ENCODE measurements at places on chromosomes 2 and 18.

DNA sequence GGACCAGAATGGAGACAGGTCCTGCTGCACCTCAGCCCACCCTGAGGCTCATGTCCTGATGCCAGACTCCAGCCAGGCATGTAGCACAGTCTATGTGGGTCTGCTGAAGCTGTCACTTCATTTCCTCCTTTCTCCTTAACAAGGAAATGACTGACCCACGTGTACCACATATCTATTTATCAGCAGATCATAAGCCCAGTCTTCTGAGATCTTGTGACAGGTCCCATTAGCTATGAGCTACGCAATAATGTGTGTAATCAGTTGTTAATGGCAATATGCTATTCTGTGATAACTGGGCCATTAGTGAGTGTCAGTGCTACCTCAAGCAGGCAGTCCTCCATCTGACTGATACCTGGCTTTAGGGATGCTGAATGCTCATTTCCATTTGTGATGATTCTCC is 615.3 kb downstream of the BCL11A start:
- no peak for DNase-seq

- DNase-seq, result peak; percentile 28
Measured at GRCh38 chr2:176554101-176555048, 285.1 kb downstream of the MTX2 start.

- DNase-seq, result peak; percentile 59
Measured at GRCh38 chr2:43225093-43225787, 1.2 kb downstream of the ZFP36L2 start.

- DNase-seq, result no peak
Measured at GRCh38 chr2:12605936-12606335, 110.8 kb upstream of the TRIB2 start.

- DNase-seq, result no peak
Measured at GRCh38 chr2:218255446-218255845, 5.4 kb upstream of the GPBAR1 start.

DNA sequence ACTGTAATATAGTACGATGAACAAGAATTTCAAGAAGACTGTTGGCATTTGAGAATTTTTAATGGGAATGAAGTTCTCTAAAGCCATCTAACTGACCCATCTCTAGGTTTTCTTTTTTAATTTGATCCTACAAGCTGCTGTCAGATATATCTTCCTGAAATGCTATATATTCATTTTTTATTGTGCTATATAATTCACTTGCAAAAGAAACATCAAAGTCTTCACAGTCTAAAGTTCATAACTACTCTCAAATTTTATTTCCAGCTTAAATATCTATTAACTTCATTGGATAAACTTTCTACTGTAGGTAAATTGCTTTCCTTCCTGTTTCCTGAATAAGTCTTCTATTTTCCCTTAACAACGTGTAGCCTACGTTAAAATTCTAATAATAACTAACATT is 3.7 kb downstream of the SCYGR2 start:
- no peak for DNase-seq

DNA sequence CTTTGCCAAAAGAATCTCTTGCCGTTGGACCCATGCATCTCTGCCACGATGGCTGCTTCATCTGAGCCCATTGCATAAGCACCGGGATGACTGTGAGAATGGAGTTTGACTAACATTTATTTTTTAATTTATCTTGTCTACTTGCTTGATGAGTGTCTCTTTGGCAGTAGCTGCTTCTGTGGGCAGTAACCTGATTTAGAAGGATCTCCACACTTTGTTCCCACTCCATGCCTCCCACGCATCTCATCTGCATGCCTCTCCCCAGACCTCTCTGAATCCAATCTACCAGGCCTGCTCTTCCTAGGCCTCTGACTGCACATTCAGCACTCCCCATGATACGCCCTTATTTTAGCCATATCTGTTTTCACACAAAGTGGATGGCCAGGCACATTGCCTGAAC is 23.7 kb upstream of the TMX3 start:
- no peak for DNase-seq

DNA sequence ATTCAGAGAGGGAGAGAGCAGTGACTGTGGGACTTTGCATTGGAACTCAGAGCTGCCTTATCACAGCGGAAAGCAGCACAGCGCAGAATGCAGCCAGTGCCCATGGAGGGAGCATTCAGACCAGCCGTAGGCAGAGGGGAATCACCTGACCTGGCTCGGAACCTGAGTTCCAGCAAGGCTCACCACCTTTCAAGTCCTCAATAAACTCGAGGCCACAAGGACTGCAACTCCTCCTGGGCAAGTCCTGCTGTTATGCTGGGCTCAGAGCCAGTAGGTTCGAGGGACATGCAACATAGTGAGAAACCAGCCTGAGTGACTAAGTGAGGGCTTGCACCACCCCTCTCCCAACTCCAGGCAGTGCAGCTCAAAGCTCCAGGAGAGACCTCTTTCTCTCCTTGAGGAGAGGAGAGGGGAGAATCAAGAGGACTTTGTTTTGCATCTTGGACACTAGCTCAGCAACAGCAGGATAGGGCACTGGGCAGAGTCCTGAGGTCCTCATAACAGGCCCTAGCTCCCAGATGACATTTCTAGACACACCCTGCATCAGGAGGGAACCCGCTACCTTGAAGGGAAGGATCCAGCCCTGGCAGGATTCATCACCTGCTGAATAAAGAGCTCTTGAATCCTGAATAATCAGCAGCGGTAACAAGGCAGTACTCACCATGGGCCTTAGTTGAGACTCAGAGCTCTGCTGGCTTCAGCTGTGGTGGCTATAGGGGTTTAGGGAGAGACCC is 136.8 kb upstream of the OTOS start:
- no peak for DNase-seq

- no peak for DNase-seq
Measured at GRCh38 chr2:42470706-42471105, 23.1 kb downstream of the KCNG3 start.

- DNase-seq, result no peak
Measured at GRCh38 chr2:28952836-28953211, 28.3 kb upstream of the TOGARAM2 start.

- DNase-seq, result no peak
Measured at GRCh38 chr2:220512419-220512818, 885.0 kb downstream of the SLC4A3 start.

- no peak for DNase-seq
Measured at GRCh38 chr18:28412521-28412920, 235.6 kb upstream of the CDH2 start.

DNA sequence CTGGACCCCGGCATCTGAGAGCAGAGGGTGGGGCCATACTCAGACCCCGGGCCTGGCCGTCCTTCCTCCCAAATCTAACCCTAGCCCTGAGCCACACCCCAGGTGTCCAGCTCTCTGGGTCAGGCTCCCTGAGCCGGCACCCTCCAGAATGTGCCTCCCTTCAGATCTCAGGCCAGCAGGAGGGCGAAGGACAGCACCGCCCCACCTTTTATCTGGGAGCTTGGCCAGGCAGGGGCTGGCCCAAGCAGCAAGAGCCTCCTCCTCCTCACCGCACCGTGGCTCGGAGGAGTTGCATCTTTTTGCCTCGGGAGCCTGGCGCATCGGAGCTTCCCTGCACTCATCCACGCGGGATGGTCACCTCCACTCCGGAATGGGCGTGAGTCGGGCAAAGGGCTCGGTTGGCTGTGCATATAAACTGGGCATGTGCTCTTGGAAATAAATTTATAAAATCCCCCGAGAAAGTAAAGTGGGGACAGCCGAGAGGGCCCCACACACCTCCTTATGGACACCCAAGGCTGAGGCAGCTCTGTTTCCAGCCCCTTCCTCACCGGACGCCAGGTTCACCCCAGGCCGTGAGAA is 69.1 kb upstream of the CTDP1 start:
- peak; percentile 51 for DNase-seq

- peak; percentile 40 for DNase-seq
Measured at GRCh38 chr18:3498698-3499471, 48.9 kb downstream of the TGIF1 start.

GRCh38 chr2:43842866-43843226 is 4.1 kb downstream of the ABCG8 start:
- no peak for DNase-seq

DNA sequence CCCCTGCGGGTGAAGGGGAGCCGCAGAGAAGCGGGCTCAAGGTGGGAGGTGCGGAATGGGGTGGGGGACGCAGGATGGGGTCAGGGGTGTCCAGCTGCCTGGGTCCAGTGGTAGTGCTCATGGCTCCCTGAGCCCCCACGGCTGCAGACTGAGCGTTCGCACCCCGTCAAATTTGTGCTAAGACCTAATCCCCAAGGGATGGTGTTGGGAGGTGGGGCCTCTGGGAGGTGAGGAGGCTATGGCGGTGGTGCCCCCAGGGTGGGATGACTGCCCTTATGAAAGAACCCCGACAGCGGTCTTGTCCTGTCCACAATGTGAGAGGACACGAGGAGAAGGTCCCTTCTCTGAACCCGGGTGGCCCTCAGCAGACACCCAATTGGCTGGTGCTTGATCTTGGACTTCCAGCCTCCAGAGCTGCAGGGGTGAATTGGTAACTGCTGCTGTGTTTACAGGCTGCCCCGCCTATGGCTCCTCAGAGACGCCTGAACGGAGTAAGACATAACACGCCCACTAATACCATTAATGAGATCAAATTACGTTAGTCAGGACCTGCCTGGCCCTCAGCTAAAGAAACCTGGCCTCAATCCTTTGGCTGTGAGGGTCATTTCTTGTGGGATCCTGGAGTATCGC is 42.6 kb downstream of the PXDN start:
- no peak for DNase-seq

DNA sequence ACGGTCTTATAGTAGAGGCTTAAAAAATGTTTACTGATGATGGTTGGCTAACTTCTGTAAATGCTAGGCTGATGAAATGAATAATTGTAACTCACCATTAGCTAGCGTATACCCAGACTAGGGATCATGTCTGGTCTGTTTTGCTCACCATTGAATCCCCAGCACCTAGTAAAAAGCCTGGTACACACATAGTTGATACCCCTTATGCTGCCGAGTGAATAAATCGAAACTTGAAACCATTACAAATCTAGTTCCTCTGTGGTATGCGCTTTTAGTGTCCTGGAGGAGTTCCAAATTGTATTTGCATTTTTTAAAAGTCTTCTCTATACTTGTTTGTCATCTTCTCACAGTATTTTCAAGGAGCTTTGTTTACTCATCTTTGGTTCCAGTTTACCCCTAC is 1.3 kb downstream of the TAF1B start:
- DNase-seq, result no peak

- no peak for DNase-seq
Measured at GRCh38 chr2:120481446-120482194, 135.7 kb downstream of the INHBB start.

DNA sequence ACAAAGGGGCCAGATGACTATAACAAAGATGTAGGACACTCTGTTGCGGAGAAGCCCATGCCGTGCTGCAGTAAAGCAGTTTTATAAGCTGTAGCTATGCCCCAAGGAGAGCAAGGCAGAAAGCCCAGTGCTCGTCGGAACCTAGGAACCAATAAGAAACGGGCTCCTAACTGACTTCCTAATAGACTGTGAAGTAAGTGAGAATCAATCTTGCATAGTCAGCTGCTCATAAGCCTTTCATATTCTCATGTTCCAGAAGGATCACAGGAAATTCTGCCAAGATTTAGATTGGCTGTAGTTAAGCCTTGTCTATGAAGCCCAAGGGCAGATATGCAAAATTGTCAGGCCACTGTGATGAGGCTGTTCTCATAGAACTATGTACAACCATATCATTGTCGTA is 98.4 kb downstream of the RTTN start:
- no peak for DNase-seq

DNA sequence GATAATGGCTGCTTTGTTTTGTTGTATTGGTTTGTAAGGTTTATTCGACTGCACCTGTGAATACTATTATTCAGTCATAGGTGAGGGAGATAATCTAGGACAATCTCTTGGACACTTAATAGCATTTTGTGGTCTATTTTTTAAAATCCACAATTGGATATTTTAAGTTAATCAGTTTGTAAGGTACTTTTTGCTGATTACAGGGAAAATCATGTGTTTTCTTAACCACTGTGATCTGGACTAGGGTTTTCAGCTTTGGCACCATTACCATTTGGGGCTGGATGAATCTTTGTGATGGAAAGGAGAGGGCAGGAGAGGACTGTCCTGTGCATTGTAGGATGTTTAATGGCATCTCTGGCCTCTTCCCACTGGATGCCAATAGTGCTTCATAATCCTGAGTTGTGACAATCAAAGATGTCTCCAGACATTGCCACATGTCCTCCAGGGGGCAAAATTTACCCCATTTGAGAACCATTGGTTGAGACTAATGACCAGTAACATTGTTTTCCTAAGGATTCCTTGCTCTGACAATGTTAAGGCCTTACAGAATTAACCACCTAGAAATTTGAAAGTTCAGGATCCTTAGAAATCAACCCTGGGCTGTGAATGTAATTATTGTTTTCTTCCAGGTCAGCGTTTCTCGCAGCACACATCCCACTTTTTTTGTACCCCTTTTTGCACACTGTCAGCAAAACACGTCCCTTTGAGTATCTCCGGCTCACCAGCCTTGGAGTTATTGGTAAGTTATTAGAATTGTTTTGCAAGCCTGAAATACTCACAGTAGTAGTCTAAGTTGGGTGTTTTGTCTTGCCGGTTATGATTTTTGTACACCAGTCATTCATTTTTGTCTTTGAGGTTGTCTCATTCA is 15.6 kb downstream of the CNOT9 start:
- DNase-seq, result no peak

DNA sequence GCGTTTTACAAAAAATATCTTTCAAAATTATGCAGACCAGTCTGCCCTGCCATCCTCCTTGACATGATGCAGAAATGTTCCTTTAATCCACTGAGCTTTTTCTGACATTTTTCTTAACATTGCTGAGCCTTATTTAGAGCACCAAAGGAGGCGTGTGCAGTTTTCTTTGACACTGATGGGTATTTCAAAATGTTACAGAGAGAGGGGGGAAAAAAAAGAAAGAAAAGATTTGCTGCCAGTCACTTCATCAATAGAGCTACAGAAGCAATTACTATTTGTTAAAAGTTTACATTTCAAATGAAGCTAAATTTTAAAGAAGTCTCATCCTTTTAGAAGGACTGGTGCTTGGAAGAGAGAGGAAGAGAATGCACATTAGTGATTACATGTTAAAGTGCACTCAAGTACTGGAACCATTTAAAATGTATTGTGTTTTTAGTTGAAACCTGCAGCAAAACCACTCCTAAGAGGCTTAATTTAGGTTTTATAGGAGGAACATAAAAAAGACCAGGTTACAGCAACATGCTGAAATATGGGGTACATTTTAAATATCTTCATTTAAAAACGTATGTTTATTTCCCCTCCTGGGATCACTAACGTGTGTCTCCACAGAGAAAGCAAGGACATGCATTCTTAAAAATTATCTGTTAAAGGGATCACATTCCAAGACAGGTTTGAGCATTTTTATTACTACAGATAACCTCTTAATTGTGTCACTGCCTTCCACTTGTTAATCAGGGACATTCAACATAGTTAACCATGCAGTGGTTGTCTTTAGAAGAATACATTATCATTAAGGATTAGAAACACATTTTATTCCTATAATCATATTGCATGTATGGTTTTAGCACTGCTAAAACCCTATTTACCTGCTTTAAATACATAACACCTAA is 258.4 kb downstream of the MEIS1 start:
- DNase-seq, result no peak
